NB4 (cell line): ENCODE measurements at places on chromosomes 4 and X.
A peak's percentile ranks its signal among the peaks of the same experiment; 100 is the strongest.

GRCh38 chrX:112889400-112889799 is 48.8 kb upstream of the AMOT start:
- no peak for DNase-seq

- no peak for DNase-seq
Measured at GRCh38 chrX:153488231-153488914, 6.4 kb upstream of the BGN start.

DNA sequence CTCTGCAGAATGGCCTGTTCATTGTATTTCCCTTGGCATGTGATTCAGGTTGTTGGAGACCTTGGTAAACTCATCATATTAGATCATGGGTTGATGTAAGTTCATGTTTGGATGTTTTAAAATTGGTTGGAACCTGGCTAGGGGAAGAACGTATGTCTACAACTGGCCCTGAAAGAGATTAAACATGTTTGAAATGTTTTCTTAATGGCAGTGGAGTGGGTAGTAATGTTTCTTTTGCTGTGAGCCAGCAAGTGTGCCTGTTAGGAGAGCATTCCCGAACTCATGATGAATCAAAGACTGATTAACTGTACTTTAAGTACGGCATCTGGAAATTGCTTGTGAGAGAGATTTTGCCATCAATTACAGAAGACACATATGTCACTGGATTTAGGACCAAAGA is 44.5 kb upstream of the SLC4A4 start:
- DNase-seq, result no peak

DNA sequence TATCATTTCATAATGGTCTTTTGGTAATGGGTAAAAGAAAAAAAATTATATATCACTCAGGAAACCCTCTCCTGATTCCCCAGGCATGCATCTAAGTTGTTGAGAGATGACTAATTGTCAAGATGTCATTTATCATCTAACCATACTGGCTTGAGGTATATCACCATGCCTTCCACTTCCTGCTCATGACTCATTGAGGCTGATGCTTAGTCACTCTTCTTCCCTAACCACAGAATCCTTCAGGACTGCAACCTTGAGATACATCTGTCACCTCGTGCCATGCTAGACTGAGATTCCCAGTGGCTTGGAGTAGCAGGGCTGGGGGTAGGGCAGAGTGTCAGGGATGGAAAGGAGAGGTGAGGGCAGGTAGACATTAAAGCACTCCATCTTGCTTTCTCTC is 782.5 kb upstream of the INTU start:
- peak; percentile 18 for DNase-seq

DNA sequence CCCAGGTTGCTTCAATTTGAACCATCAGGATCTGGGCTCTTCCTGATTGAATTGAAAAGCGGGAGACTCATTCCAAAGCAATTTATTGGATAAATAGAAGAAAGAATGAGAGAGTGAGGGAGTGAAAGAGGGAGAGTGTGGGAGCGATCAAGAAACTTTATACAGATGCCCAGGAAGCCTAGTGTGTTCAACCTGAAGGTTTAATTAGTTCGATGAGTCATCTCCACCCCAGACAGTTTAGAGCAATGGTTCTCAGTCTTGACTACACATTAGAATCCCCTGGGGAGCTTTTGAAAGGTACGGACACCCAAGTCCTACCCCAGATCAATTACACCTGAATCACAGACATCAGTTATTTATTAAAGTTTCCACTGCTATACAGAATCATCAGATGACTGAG is 61.5 kb downstream of the GEMIN8 start:
- peak; percentile 1 for DNase-seq

- DNase-seq, result no peak
Measured at GRCh38 chrX:57379296-57379695, 92.8 kb downstream of the FAAH2 start.

DNA sequence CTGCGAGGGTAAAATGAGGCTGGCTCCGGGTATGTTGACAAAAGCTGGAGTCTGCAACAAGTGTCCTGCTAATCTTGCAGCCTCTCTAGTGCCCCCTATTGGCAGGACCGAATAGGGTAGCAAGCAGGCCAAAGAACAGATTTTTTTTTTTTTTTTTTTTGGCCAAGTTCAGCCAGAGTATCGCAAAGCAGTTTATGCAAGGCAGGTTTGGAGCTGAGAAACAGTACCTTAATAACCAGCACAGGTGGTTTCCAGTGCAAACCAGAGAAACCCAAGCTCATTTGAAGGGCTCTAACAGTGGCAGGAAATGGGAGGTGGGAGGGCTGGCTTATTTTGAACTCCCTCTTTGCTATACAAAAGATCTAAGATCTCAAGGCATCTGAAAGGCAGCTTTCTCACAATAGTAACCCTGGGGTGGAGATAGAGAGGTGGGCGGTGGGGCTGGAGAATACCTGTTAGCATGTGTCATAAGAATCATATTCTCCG is 38.2 kb upstream of the OCIAD2 start:
- peak; percentile 69 for DNase-seq

DNA sequence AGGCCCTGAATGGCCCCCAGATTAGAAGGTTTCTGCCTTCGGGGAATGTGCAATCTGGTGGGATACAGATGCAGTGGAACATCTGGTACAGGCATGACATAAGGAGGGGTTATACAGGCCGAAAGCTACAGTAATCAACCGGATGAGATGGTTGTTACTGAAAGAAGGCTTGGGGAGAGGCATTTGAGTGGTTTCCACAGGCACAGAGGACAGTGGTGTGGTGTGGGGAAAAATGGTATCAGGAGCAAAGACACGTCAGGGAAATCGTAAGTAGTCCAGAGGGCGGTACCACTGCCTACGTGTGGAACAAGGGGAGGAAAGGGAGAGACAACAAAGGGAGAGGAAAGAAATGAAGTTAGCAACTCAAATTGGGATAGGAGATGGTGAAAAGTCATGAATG is 3.0 kb downstream of the PDLIM3 start:
- no peak for DNase-seq

DNA sequence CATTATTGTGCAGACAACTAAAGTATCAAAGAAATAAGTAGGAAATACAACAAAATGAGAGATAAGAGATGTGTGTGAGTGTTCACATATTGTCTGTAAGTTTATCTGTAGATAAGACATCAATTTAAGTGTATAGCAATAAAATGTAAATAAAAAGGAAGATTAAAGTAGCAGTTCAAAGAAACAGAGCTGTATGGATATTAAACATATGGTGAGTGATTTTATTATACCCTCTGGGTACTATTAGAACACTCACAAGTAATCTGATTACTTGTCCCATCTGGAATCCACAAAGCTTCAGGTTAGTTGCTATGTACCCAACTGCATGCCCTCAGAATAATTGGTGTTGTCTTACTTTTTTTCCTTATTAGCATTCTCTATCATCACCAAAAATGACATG is 747.9 kb upstream of the ADGRL3 start:
- DNase-seq, result no peak

- DNase-seq, result no peak
Measured at GRCh38 chr4:57051524-57051923, 58.7 kb downstream of the IGFBP7 start.

- DNase-seq, result no peak
Measured at GRCh38 chr4:125368671-125369081, 53.9 kb downstream of the FAT4 start.

GRCh38 chr4:7145291-7145934 is 46.9 kb upstream of the SORCS2 start:
- no peak for DNase-seq

GRCh38 chr4:100306018-100306417 is 115.8 kb upstream of the DDIT4L start:
- DNase-seq, result no peak

DNA sequence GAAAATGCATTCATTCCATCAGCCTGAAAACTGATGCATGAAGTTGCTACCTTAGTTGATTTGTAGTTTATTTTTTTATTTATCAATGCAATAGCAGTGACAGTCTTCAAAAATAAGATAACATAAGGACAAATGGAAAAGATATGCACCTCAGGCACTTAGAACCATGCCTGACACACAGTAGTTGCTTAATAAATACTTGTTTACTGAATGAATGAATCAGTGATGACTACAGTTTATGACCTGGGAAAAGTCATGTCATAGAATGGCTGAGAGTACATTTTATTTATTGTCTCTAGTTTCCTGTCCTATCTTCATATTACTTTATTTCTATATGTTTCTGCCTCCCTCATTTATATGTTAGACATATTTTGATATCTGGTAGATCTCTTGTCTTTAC is 171.8 kb downstream of the TLL1 start:
- no peak for DNase-seq

GRCh38 chrX:110384490-110384889 is 25.8 kb downstream of the RTL9 start:
- no peak for DNase-seq

DNA sequence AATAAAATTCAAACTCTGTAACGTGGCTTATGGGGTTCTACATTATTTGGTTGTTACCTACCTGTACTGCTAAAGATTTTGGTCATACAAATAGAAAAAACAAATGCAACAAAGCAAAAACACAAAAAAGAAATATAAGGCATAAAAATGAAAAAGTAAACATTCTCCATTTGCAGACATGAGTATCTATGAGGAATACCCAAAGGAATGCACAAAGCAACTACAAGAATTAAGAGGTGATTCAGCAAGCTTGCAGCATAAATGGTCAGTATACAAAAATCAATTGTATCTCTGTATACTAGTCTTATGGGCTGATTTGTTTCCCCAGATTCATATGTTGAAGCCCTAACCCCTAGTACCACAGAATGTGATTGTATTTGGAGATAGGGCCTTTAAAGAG is 3.6 kb upstream of the PDE5A start:
- no peak for DNase-seq

DNA sequence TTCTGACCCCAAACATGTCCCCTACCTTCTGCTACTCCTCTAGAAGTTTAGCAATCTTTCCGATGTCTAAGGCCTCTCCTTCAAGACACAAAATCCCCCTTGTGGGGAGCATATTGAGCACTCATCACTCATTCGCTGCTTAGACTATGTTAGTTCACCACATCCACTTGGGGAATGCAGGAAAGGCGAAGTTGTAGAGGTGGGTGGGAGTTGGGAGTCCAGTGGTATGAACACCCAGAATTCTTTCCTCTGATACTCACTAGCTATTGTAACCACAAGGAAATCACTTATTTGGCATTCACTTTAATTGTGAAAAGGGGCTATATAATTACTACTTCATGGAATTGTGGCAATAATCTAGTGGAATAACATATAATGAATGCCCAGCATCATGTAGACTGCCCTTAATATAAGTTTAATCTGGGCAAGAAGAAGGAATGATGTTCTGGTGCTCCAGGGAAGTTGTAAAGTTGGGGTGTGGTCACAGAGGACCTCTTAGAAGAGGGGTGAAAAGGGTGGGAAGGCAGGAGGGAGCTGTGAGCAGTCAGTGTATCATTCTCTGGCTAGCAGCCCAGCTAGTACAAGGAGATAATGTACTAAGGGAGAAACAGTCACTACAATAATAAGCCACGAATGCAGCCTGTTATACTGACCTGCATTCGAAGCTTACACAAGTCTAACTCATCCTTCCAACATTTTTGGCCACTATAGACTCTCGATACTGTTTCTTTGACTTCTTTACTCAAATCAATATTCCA is 468.2 kb upstream of the DIPK2B start:
- DNase-seq, result no peak

- peak; percentile 0 for DNase-seq
Measured at GRCh38 chrX:97446298-97446882, 562.7 kb downstream of the RPA4 start.

DNA sequence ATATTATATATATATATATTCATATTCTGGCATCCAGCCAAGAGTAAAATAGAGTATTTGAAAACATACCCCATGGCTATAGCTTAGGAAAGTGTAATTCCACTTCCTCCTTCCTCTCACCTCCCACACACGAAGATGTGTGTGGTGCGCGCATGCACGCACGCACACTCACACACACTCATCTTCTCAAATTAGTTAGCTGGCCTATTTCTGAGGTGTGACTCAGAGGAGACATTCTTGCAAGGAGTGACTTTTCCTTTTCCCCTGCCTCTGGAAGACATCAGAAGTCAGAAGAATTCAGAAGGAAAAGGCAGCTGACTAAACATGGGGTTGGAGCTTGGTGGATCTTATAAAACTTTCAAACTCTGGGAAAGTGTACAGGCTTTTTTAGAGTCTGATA is 8.8 kb downstream of the ENPEP start:
- DNase-seq, result peak; percentile 27

GRCh38 chr4:144310535-144310934 is 170.0 kb upstream of the GYPA start:
- no peak for DNase-seq

DNA sequence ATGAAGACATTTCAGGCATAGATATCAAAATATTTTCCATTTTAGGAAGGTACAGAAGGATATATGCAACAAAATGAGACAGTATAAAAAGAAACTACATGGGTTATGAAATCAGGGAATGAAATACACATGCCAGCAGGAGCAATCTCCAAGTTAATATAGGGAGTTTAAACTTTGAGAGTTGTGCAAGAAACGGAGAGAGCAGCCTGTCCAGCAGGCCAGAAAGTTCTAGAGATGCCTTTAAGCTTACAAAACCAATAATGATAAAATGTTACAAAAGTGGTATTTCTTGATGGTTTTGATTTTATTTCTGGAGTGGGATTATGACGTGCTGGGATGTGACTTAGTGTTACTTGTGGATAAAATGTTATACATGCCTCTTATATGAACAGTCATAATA is 2047.9 kb downstream of the ARAP2 start:
- no peak for DNase-seq

- peak; percentile 84 for DNase-seq
Measured at GRCh38 chr4:5812506-5813229, 80.2 kb downstream of the CRMP1 start.

GRCh38 chr4:100284129-100284880 is 94.0 kb upstream of the DDIT4L start:
- no peak for DNase-seq

GRCh38 chr4:95158626-95159025 is 390.1 kb downstream of the UNC5C start:
- DNase-seq, result no peak

DNA sequence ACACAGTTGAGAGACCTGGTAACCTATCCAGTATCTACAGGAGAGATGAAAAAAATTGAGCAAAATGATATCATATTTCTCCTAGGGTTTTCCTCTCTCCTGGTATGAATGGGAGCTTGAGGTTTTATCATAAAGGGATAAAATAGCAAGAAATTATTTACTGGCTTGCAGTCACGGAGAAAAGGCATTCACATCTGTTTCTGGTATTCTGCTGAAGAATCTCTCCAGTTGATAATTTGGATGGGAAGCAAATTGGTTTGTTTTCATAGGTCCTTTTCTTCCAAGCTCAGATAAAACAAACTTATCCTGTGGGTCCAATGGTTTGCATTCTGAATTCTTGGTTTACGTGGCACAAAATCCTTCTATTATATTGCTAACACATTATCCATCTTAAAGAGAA is 83.1 kb upstream of the GYPA start:
- DNase-seq, result no peak

- DNase-seq, result no peak
Measured at GRCh38 chr4:104393655-104394324, 100.9 kb downstream of the CXXC4 start.

- DNase-seq, result no peak
Measured at GRCh38 chrX:20743046-20743445, 476.3 kb upstream of the RPS6KA3 start.

DNA sequence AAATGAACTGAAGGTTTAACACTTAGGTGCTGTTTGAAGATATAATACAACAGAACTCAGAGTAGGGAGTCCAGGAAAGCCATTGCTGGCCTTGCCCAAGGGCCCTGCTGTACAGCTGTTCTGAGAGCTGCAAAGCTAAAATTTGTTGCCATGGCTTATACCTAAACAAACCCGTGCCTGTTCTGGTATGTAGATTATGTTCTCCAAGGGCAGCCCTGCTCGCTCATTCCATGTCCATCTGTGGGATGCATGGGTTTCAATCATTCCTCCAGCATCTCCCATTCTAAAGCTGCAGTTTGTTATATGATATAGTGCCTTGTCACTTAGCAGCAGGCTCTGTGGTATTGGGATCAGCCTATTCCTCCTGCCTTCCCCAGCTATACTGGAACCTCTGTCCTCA is 80.8 kb upstream of the BMPR1B start:
- no peak for DNase-seq
